ENCODE measurements at places on chromosomes 1 and 21.

- no peak for DNase-seq
Observed at GRCh38 chr21:34713621-34714020, 44.8 kb downstream of the CLIC6 start.

DNA sequence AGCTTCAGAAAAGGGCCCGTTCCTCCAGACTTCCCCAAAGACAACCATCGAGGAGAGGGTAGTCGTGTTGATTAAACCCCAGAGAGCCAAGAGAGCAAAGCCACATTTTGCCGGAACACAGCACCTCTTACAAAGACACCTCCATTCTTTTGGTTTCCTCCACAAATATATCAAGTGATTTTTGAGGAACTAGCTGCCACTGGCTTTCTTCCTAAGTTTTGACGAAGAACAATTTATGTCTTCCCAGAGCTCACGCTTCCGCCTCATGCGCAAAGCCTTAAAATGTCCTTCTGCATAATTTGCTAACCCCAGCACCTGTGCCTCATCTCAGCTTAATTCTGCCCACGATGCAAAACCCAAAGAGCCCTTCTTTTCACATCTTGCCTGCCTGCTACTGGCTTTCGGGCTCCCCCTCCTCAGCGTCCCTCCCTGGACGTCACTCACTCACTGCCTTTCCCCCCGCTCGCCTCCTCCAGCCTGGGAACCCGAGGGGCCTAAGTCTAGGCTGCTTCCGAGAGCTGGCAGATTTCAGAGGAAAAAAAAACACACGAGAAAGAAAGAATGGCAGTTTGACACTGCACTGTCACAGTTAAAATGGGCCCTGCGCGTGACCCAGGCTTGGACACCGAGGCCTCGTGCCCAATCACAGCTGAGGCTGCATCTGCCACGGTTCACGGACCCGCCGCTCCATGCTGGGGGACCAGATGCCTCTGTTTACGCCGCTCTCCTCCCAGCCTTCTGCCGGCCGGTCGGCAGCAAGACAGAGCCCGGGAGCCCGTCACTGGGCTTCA, 77.6 kb upstream of the IFNAR2 start:
- DNase-seq = no peak

- DNase-seq = no peak
Observed at GRCh38 chr1:198560161-198560560, 19.7 kb upstream of the ATP6V1G3 start.

DNA sequence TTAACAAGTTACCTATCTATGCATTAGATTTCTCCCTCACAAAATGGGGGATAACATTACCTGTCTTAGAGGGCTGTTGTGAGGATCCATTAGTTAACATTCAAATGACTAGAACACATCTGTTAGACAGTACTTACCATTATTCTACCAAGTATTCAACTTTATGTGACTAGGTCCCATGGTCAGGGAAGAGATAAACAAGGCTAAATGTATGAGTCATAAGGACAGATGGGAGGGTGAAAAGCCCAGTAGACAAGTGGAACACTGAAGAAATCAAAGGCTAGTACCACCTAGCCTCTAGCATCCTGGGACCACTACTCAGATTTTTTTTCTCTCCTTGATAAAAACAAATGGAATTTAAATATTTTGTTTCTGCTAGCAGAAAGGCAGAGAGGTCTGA, 9.0 kb upstream of the VHLL start:
- DNase-seq = no peak

DNA sequence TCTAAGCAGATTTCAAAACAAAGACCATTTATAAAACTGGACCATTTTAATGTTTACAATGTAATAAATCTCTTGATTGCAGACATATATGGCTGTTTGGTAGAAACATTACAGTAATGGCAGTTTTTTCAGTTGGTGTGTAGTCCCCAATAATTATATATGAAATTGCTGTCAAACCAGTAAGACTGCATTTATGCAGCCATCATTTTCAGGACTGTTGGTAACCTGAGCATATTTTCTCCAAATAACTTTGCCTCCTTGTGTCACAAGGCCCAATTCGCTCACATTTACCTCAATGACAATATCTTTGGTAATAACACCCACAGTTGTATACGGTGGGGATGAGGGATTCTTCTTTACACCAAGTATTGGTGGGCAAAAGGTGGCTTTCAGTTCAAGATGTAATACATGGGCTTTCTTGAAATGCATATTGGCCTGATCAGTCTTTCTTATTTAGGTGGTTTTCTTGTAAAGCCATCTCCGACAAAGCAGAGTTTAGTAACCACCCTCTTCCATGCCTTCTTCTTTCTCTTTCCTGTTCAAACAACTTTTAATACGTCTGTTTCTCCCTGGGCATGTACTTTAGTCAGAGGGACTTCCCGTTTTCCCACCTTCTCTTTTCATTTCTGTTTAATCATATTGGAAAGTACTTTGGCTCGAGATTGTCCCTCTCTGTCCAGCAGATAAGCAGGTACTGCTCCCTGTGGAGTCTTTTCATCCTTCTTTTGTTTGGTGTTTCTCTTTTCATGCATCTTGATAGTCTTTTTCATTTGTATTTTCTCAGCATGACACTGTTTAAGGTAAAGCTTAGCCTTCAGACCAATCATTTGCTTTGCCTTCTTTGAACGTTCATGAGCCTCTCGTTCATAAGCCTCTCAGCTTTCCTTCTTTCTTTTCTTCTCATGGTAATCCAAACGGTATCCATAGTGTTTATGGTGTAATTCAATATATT, 30.4 kb downstream of the ATP2B4 start:
- DNase-seq = no peak

DNA sequence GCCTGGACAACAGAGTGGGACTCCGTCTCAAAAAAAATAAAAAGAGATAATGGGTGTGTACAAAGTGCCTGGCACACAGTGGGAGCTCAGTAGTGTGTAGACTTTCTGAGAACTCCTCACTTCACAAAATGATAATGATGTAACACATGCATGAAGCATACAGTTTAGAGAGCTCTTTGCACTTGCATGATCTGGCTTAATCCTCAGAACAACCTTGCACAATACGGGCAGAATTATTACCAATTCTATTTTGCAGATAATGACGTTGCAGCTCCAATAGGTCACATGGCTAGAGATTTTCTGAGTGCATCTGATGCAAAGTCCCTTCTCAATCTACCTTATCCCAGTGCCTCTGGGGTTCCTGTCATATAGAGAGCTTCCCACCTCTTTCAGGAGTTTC, 71.4 kb downstream of the CD247 start:
- DNase-seq = no peak

DNA sequence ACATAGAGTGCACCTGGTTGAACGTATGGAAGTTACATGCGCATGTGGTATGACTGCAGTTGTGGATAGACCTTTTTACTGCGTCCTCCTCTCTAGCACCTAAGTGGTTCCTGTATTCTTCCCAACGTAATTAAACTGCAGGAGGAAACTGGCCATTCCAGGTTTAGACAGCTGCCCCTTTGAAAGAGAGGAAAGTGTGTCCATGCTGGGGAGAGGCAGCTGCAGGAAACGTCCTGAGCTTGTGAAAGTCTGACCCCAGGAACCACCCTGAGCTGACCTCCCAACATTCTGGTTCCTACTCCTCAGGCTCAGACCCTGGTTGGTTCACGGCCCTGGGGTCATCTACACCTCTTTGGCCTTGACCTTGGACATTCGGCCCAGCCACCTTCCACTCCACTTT, 309.3 kb downstream of the DISC1 start:
- no peak for DNase-seq

GRCh38 chr1:202007805-202008489, 2.4 kb upstream of the ELF3 start:
- no peak for DNase-seq

DNA sequence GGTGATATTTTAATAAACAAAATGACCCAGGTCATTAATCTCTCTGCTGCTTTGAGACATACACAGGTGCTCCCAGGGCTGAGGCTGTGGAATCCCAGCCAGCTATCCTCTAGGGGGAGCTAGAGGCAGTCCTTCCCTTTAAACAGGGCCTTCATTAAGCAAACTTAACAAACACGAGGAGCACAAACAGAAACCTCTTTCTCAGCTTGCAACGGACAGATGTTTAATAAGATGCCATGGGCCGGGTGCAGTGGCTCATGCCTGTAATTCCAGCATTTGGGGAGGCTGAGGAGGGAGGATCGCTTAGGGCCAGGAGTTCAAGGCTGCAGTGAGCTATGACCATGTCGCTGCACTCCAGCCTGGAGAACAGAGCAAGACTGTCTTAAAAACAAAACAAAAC, 106.7 kb downstream of the HIVEP3 start:
- peak; percentile 10 for DNase-seq

DNA sequence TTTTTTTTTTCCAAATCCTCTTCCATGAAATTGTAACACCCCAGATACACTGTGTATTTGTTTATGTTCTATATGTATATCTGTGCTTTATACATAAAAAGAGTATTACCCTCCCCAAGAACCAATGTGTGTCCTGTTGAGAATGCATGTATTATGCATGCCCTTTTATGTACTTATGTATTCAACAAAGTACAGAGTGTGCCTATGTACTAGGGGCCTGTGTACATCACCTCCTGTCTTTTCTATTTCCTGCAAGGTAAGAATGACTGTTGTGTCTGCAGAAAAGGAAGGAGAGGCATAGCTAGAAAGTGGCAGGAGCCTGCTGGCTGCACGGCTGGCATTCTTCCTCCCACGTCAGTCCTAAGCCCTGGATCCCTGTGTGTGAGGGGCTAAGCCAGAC, 7.0 kb downstream of the TMEM61 start:
- no peak for DNase-seq

- no peak for DNase-seq
Observed at GRCh38 chr1:57620605-57621004, 196.7 kb upstream of the DAB1 start.

GRCh38 chr1:151143986-151144385, 2.4 kb downstream of the SEMA6C start:
- no peak for DNase-seq

DNA sequence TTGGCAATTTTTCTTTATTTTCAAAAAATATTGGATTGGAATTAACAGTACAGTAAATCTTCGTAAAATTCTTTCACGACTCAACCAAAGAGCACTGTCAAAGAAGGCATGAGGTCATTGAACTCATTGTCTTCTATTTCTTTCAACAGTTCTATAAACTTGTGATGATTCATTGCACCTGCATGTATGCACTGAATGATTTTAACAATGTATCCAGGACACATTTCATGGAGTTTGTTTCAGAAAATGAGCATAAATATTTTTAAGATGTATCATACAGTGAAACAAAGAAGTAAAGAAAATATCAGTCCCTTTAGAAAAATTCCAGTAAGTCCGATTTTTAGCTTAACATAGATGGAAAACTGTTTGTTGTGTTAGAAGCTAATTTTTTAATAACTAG, 33.6 kb upstream of the CD34 start:
- no peak for DNase-seq

- DNase-seq = peak; percentile 15
Observed at GRCh38 chr1:79150576-79150975, 144.0 kb upstream of the ADGRL4 start.

DNA sequence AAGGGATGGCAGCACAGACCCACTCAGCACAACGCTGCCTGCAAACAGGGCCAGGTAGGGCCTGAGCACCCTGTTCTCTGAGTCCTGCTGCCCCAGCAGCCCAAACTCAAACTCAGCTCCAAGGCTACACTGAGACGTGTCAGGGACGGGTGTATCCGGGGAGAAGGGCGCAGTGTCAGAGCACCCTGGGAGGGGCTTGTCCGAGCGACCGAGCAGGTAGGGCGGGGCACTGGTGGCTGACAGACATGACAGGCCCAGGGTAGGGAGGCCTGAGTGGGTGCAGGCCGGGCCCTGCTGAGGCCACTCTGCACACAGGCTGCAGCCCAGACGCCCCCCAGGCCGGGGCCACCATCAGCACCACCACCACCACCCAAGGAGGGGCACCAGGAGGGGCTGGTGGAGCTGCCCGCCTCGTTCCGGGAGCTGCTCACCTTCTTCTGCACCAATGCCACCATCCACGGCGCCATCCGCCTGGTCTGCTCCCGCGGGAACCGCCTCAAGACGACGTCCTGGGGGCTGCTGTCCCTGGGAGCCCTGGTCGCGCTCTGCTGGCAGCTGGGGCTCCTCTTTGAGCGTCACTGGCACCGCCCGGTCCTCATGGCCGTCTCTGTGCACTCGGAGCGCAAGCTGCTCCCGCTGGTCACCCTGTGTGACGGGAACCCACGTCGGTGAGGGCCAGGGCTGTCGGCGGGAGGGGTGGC, 5.5 kb downstream of the SCNN1D start:
- DNase-seq = no peak
